ENCODE measurements at places on chromosomes 16 and 17.

GRCh38 chr17:1977583-1978395 lies 47.3 kb downstream of the RTN4RL1 start:
- DNase-seq = no peak

DNA sequence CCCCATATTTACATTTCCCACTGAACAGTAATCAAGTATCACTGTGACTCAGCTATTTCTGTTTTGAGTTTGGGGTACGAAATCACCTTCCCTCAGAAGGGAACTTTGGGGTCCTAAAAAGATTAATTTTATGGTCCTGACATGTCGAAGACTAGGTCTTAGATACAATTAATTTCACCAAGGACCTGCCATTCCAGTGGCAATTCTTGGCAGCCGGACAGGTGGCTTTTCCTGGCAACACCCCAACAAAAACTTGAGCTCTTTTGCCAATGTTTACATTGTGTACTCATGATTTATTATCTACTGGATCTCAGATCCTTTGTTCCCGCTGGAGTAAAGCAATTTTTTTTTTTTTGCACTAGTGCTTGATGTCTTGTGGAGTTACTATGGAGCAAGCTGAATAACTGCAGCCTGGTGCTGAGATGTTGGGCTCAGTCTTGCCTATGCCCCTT lies 14.4 kb downstream of the SLFN5 start:
- no peak for DNase-seq

DNA sequence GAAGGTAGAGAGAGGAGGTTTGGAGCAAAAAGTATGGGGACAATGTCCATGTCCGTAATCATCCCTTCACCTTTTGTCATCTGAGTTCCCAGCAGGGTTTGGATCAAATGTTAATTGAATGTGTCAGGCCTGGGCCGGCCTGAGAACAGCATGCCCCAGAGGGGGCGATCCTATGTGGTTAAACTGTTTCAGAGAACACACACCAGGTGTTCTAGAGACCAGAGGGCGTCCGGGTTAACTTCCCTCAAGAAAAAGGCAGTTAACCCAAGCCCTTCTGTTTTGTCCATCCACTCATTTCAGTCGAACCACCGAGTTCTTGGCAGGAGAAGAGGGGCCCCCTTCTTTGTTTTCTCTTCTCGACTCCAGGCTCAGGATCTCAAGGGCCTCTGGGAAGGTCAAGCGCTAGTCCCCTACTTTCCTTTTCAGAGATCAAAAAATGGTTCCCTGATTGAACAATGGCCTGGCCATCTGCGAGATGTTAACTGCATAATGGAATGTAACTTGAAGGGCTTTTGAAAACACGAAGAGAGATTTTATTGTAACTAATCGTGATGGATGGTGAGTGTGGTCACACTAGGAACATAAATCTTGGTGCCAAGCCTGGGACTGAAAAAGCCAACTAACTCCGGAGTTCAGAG lies 142.5 kb downstream of the IRX3 start:
- peak; percentile 52 for DNase-seq

DNA sequence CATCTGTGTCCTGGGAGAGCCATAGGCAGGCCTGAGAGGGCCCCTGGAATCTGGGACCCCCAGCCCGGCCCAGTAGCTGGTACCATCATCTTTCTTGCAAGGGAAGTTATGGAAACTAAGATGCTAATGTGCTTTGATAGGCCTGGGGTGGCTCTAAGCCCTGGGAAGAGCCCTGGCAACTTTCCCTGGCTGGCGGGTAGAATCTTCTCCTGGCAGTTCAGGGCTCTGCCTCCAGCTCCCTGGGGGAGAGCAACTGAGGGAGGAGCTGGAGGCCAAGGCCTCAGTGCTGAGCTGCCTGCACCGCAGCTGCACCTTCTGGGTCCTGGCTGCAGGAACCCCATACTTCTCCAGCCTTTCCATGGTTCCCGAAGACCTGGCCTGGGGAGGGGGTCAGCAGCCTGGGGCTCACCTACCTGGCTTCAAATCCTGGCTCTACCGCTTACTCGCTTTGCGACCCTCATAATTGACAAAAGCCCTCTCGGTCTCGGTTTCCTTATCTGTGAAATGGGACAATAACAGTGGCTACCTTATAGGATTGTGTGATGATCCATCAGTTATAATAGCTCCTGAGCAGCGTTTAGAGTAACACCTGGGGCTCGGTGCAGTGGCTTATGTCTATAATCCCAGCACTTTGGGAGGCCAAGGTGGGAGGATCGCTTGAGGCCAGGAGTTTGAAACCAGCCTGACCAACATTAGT lies 333.7 kb downstream of the SEC14L1 start:
- DNase-seq = no peak

DNA sequence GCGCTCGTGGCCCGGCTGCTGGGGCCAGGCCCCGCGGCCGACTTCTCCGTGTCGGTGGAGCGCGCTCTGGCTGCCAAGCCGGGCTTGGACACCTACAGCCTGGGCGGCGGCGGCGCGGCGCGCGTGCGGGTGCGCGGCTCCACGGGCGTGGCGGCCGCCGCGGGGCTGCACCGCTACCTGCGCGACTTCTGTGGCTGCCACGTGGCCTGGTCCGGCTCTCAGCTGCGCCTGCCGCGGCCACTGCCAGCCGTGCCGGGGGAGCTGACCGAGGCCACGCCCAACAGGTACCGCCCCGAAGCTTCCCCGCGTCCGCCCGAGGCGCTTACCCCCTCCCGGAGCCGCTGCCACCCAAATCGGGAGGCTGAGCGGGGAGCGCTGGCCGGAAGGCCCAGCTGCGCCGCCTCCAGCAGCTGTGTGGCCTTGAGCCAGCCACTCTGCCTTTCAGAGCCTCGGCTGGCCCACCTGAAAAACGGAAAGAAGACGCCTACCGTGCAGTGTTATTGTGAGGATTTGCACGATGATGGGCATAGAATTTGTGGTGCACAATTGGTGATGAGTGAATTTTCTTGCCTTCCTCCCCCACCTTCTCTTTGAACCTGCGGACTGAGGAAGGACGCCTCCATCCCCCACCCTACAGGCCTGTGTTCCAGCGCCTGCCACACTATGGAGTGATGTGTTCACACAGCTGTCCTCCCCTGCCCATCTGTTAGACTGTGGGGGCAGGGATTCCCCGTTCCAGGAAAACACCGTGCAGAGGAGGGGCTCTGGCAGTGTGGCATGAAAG lies 523 bp downstream of the NAGLU start:
- DNase-seq = no peak

- no peak for DNase-seq
Observed at GRCh38 chr16:83354015-83354414, 453.8 kb upstream of the HSBP1 start.

GRCh38 chr17:75098861-75099260 lies 10.9 kb upstream of the ARMC7 start:
- DNase-seq = no peak

DNA sequence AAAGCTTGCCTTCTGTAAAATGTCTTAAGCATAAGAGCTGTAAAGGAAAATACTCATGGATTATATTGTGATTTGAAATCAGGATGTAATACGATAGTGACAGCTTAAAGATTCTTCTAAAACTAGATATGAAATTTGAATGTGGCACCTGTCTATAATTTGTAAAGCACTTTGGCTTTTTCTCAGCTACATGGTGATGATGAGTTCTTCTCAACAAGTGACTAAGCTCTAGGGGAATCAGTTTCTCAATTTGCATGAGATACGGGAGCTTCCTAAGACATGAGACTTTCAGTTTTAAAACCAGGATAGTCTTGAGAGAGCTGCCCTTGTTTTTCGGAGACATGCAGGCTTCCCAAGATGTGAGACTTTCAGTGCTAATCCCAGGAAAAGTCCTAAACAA lies 439.2 kb downstream of the CDH13 start:
- no peak for DNase-seq

GRCh38 chr17:64503821-64504768 lies 2.0 kb downstream of the DDX5 start:
- DNase-seq = no peak

DNA sequence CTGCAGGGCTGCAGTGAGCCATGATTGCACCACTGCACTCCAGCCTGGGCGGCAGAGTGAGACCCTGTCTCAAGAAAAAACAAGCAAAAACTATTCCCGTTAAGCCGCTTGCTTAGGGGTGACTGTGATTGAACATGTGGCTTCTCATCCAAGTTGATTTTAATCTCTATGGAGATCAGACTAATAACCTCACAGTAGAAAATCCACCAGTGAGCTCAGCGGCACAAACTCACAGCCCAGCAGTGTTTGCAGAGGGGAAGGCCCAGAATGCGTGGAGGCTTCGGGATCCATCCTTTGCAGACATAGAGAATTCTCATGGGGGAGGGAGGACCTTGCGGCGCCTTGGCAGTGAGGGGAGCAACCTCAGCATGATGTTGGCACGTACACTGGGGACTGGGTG lies 7.4 kb downstream of the BANP start:
- no peak for DNase-seq

- DNase-seq = no peak
Observed at GRCh38 chr16:67181346-67181745, 2.4 kb downstream of the MATCAP1 start.

- no peak for DNase-seq
Observed at GRCh38 chr17:81302861-81303333, 7.8 kb upstream of the SLC38A10 start.

GRCh38 chr17:80393241-80393890 lies 21.6 kb upstream of the ENDOV start:
- DNase-seq = no peak

GRCh38 chr16:1786242-1787055 lies 3.7 kb downstream of the NUBP2 start:
- no peak for DNase-seq

- DNase-seq = no peak
Observed at GRCh38 chr17:39134878-39135277, 16.6 kb downstream of the PLXDC1 start.

GRCh38 chr16:19366391-19366790 lies 51.3 kb upstream of the TMC5 start:
- no peak for DNase-seq

DNA sequence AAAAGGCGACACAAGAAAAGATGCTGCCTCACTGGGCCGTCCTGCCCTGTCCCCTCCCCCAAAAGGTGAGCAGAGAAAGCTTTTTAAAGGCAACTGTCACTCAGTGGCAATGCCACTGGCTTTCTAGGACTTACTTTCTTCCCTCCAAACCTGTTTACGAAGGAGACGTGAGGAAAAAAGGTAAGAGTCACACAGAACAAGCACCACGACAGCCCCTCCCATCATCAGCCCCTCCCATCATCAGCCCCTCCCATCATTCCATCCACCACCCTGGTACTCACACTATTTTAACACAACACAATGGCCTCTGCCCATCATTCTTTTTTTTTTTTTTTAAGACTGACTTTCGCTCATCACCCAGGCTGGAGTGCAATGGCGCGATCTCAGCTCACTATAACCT lies 77.1 kb downstream of the NXN start:
- DNase-seq = no peak

DNA sequence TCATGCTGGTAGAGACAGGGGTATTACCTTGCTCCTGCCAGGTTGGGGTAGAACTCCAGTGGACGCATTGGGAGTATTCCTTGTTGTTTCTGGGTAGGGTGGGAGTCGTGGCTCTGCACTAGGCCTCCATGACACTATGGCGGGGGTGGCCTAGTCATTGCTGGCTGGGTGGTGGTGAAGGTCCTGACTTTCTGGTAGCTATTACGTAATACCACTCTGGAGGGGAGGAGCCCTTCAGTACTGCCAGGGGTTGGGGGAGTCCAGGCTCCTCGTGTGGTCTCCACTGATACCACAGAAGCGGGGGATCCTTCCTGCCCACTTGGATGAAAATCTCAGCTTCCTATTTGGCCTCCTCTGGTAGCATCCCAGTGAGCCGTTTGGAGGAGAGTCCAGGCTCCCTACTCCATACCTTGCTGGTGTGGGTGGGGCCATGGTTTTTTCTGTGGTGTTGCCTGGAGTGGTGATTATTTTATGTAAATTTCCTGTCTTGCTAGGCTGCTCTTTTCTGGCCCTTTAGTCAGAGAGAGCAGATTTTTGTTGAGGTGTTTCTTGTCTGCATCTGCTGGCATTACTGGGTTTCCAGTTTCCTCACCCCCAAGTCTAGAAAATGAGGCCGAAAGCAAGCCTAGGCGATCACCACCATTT lies 65.8 kb upstream of the GNG13 start:
- no peak for DNase-seq

DNA sequence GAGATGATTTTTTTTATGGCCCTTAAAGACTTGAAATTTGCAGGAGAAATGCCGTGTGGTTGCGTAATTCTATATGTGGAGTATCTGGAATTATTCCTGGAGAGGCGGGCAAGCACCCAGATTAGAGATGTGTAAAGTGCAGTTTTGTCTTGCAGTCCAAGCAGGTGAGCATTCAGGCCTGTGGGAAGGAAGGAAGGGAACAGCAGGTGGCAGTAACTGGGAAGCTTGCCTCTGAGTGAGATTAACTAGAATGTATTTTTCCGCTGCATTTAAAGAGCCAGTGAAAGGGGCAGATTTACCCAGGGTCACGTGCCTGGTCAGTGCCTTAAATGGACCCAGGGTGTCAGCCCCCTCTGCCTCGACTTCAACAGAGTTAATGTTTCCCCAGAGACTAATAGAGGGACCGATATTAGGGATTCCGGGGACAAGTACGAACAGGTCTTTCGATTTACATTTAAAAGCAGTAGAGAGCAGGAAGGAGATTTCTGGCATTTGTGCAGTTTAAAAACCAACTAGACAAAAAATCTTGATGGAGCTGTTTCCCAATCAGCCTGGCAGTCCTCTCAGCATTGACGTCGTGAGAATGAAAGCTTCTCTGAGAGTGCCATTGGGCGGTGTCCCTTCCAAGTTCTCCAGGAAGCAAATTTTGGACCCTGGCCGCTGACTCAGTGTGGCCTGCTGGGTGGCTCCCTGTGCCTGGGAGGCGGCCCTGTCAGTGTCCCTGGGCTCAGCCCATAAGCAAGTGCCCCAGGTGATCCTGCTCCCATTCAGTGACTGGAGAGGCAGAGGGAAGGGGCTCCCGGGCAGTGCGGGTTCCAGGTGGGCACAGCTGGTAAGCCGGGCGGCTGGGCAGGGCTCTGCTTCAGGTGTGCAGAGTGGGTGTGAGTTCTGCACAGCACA lies 38.2 kb downstream of the KSR1 start:
- DNase-seq = no peak

- no peak for DNase-seq
Observed at GRCh38 chr17:67902511-67903231, 77.4 kb downstream of the BPTF start.

DNA sequence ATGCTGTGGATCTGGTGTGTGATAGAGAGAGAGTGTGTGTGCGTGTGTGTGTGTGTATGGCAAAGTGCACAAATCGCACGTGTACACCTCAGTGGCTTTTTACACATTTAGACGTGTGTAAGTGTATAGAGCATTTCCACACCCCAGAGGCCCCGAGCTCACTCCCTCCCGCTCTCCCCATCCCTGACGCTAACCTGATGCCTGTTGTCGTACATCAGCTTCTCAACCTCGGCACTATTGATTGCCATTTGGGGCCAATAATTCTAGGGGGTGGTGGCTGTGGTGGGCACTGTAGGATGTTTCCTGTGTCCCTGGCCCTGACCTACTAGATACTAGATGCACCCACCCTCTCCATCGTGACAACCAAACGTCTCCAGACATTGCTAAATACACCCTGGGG lies 30.4 kb upstream of the CRISPLD2 start:
- no peak for DNase-seq
